ENCODE measurements at places on chromosomes 7 and 10. TPM values are rescaled to one million over a fixed set of nuclear protein-coding genes. Genes with fewer than 3 reads are reported as not detected.

Gene AKR1E2
- 4.5 TPM for total RNA-seq

Gene RAMP3
- total RNA-seq = not detected

Gene TET1
- 4.3 TPM for total RNA-seq

Gene C10orf90
- not detected for total RNA-seq

Gene PPP1R17
- not detected for total RNA-seq

Measured in CD4-positive, CD25-positive, alpha-beta regulatory T cell (primary cell).